SK-N-SH treated with all-trans-retinoic acid at 6 μM for 48 hours (cell line): ENCODE measurements at places on chromosomes 13 and 19.
A peak's percentile ranks its signal among the peaks of the same experiment; 100 is the strongest.

GRCh38 chr19:1472231-1473084 lies 6.6 kb downstream of the C19orf25 start:
- no peak; the same call in 1 of the 3 replicates for ATAC-seq

GRCh38 chr13:83941701-83942335 lies 59.5 kb upstream of the SLITRK1 start:
- ATAC-seq = no peak

GRCh38 chr13:40026174-40026585 lies 370.7 kb downstream of the COG6 start:
- ATAC-seq = no peak

GRCh38 chr19:27672309-27673047 lies 1540.5 kb downstream of the UQCRFS1 start:
- ATAC-seq = no peak

- ATAC-seq = no peak
Observed at GRCh38 chr19:3899531-3900294, 19.2 kb downstream of the ATCAY start.

DNA sequence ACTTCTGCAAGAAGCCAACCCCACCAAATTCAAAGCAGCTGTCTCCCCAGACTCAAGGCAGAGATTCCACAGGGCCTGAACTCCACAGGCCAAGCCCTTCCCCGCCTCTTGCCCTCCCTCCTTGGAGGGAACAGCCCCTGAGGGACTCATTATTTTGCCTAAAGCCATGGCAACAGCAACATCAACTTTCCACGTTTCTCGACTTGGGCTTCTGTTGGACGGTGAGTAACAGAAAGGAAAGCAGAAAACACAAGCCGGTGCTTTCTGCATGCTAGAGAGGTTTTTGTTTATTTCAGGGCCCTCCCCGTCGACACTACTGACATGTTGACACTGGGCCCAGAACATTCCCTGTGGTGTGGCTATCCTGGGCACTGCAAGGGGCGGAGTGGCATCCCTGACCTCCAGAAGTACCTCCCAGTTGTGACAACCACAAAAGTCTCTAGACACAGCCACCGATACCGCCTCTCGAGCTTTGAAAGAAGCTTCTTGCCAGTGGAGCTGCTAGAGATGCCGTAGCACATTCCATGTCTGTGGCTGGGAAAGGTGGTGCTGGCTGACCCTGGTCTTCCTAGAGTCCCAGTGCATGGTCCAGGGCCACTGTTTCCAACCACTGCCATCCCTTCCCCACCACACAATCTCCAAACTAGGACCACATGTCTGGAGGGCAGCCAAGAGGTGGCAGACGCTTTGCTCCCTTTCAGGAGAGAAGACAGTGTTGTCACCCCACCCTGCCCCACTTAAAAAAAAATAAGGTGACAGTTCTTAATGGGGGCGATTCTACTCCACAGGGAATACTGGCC lies 12.8 kb downstream of the CAPS start:
- ATAC-seq = peak; percentile 30; the same call in 2 of the 3 replicates

DNA sequence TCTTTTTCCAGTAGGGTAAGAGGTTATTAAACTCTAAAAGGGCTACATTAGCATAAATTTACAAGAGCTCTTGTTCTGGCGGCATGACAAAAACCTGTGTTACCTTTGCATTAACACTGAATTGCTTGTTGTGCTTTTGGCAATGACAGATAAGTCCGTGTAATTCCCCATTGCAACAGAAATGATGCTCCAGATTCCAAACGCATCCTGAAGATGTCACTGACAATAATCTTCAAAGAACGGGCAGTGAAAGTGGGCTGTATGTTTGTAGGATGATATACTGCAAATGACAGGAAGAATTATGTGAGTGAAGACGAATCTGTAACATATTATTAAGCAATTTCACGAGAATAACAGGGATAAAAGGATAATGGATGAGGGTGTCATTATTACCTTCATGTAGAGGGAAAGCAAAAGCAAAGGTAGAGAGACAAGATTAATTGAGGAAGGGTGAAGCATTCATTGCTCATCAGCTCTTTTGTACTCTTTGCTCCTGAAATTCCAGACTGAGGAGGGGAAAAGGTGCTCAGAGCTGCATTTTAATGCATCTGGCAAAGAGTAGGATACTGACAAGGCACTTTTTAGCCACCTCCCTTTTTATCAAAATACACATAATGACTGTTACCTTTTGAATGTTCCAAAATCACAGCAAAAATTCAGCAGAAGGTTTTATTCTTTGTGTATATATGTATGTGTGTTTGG lies 38.5 kb upstream of the MAB21L1 start:
- peak; percentile 7; the same call in 1 of the 3 replicates for ATAC-seq

DNA sequence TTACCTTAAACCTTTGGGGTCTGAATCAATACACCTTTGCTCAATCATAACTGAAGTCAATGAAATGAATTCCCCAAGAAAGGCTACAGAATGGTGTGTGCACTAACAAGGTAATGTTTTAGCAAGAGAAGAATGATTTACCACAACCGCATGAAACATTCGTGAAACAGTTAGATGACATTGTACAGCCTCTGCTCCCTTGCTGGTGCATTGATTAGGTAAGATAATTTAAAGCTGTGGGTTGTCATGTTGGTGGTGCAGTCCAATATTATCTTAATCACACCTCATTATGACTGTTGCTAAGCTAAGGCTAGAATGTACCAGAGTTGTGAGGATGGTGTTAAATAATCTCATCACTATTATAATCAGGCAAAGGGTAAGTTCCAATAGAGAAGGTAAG lies 1673.2 kb upstream of the PRR20A start:
- no peak for ATAC-seq

DNA sequence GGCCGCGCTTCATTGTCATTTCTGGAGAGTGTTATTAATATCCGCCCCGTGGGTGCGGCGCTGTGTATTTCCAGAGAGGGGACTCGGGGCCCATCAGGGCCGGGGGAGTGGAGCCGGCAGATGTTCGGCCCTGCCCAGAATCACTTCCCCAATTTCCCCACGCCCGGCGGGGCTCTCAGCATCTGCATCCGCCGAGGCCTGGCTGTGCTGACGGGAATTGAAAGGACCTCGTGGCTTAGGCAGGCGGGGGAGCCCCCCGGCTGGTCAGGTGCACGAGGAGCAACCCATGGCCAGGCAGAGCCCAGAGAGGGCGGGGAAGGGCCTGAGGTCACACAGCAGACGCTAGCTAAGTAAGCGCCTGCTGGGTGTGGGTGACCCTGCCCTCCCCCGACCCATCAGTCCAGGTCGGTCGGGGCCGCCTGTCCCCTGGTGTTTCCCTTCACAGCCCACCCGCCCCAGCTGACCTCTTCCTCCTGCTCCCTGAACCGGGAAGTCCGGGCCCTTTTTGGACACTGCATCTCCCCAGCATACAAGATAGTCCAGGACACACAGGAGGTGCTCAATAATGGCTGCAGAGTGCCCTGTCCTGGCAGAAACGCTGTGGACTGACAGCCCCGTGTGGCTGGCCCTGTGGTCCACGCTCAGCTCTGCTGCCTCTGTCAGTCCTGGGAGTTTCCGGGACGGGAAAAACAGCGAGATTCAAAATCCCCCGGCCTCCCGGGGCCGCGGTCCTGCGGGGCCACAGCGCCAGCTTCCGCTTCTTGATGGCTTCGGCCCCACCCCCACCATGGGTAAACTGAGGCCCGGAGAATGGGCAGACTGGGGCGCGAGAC lies 22.1 kb downstream of the ARID3A start:
- ATAC-seq = no peak

DNA sequence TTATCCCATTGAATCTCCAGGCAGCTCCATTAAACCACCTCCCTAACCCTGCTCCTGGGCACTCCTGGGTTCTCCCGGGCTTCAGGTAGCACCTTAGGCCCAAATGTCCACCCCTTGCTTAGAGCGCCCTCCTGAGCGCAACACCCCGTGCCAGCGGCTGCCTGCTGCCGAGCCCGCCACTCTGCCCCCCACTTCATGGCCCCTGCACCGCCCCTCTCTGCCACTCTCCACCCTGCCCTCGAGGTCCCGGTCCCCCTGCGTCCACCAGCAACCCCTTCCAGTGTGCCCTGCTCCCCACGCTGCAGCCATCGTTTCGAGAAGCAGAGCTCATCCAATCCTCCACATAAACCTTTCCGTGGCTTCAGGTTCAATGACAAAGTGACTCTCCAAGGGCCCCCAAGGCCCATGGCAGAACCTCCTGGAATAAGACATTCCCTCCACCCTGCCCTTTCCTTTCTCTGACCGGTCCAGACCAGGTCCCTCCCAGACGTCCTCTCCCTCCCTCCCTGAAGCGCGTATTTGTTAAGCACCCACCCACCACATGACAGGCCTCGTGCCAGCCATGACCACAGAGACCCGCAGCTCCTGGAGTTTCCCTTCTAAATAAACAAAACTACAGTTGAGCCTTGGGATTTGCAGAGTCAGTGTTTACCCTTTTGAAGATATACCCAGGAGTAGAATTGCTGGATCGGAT lies 66.6 kb downstream of the ARHGEF18 start:
- ATAC-seq = no peak

- ATAC-seq = peak; percentile 92
Observed at GRCh38 chr13:47673009-47673850, 327.8 kb downstream of the SUCLA2 start.

GRCh38 chr19:6616011-6616410 lies 25.1 kb upstream of the CD70 start:
- ATAC-seq = no peak

- ATAC-seq = peak; percentile 65
Observed at GRCh38 chr19:5547881-5548280, 19.9 kb downstream of the TINCR start.

DNA sequence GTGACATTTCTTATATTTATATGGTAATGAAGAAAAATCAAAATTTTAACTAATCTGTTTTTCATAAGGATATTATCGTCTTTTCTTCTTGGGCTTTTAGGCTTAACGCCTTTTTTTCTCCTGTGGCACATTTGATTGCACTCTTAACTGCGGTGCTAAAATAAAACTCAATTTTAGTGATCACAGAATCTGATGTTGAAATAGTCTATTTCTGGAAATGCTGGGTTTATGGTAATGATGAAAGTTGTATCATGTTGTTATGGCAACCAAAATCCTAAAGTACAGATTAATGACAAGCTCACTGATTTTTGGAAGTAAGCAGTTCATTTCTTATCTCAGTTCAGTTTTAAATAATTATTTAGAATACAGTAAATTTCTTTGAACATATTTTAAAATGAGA lies 85.3 kb downstream of the COG6 start:
- no peak for ATAC-seq

- no peak for ATAC-seq
Observed at GRCh38 chr19:4993683-4994082, 24.8 kb downstream of the KDM4B start.

DNA sequence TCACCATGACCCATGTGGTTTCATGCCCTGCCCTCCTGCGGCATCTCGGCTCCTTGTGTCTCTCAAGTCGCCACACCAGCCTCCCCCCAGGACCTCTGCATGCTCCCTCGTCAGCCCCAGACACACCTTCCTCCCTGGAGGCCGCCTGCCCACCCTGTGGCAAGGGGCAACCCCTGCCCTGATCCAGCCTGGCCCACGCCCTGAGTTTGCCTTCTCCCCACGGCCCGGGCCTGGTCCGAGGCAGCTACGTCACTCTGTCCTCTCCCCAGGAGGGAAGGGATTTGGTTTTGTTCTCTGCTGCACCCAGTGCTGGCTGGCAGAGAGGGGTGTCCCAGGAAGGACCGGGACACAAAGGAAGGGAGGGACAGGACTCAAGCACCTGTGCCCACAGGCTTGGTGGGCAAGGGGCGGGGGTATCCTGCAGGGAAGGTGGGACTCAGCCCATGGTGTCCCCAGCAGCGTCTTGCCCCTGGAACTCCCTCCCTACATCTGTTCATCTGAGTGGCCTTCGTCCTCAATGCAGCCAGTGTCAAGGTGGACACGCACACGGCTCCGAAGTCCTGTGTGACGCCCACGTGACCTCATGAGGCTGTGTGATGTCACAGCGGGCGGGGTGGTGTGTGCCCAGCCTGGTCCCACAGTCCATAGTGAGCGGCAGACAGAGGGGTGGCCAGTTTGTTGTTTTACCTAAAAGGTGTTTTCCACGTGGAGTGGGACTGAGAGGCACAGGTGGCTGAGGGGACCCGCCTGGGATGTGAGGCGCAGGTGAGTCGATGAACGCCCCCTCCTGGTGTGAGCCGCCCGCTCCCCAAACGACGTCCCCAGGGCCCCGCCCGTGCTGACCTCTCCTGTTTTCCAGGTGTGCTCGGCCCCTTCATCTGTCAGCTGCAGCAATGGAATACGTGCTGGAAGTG lies at the start of gene TEX29:
Gene TEX29, plus strand, starts transcription at position 645 of the 914 bp plus-strand sequence. Its CDS starts 249 bp downstream, at position 894.
- ATAC-seq = no peak
